ENCODE measurements at places on chromosomes 11 and 22.

GRCh38 chr11:832529-833113 lies at the start of gene CD151:
CD151 (plus strand) TSS chr11:832952; CDS start chr11:836070, 3,118 bp downstream.
- peak; percentile 57 for DNase-seq

- DNase-seq, result peak; percentile 80
Measured at GRCh38 chr11:86172894-86173293, 71.7 kb upstream of the EED start.

DNA sequence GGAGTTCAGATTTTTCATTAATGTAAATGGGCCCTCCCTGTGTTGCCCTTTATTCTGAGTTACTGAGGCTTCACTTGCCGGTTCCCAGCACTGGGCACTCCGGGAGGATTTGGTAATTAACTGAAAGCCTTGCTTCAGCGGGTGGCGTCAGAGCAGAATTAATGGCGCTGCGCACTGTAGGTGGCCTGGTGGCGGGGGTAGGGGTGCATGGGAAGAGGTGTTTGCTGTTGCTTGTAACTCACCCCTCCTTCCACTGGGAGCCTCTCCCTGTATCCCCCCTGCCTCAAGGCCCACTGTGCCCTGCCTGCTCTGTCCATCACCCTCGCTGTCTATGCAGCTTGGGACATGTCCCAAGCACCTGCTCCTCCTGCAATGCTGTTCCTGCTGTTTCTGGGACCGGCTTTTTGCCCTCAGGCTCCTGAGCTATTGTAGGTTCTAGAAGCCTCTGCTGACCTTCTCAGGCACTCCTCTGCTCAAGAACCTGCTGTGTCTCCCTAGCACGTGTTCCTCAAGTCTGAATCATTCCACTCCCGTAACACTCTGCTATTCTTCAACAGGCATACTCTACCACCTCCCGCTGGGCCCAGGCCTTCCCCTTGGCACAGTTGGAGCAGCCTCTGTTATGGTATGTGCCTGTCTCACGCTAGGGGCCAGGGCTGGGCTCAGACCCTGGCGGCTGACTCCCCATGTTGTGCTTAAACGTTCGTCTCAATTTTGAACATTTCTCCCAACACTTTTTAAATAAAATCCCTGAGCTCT lies 24.4 kb downstream of the ARHGAP8 start:
- DNase-seq, result no peak

DNA sequence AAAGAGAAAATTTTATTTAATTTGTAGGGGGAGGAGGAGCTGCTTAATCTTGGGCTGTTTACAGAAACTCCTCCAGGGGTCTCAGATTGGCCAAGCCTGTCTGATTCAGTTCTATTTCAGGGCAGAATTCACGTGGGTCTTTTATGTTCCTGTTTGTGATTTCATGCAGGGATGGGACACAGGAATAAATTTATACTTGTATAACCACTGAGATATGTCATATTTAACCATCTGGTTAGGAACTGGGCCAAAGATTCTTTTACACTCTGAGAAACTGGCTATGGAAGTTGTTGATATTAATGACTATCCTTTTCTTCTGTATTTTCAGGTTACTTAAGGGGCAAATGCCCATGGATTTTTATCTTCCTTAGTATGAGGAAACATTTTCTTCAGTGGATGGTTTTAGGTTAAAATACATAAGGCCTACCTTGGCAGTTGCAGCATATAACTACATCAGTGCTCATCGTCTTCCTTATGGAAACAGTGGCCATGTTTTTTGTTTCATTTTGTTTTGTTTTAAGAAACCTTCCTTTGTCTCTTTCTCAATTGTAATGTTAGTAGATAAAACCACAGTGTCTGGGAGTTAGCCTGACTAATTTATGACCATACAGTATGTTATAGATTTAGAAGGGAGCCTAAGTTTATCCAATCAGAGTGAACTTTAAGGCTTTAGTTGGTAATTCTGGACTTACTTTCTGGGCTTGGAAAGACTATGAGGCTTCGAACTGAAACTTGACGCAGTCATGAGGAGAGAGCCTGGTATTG lies 132.4 kb upstream of the ANO3 start:
- DNase-seq, result peak; percentile 83

GRCh38 chr11:2192435-2192834 lies 20.8 kb upstream of the TH start:
- no peak for DNase-seq

GRCh38 chr11:107505647-107506225 lies 48.1 kb upstream of the CWF19L2 start:
- DNase-seq, result no peak

DNA sequence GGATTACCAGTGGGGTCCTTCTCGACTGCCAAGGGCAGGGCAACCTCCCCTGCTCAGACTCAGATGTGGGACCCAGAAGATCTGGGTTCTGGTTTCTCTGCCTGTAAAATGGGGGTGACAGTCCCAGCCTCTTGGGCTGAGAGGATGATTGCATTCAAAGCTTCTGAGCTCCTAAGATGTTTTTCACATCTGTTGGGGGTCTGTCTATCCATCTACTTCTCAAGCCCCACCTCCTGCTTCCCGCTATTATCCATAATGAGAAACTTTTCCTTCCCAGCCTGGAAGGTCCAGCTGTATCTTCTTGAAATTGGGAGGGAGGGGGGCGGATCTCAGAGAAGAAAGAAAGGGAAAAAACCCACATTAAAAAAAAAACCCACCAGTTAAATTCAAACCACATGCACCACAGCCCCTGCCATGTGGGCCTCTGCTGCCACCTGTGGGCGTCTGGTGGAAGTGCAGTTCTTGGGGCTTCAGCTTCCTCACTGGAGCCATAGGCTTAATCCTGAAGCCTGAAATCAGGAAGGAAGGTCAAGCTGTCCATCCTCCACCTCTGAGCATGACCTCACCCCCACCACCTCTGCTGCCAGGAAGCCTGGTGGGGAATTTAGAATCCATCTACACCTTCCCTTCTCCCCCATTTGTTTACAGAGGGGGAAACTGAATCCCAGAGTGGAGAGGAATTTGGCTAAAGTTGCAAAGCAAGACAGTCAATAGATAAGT lies 27.3 kb downstream of the ARHGEF17 start:
- DNase-seq, result no peak

DNA sequence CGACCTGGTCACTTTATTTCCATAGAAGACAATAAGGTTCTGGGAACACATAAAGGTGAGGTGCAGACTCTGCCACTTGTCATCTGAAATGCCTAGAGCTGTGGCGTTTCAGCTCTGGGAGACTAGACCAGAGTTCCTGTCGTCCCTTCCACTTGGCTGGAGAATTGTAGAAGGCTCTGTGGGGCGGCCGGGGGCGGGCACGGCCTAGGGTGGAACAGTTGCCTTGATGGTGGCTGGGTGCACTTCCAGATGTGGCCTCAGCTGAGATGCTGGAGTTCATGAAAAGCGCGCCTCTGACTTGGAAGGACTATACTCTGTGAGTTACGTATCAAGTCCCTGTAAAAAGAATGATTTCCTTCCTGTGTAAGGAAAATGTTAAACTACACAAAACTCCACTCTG lies 16.8 kb downstream of the TRMU start:
- no peak for DNase-seq

GRCh38 chr11:130431801-130432200 lies 3.4 kb upstream of the ADAMTS8 start:
- DNase-seq, result peak; percentile 34

- no peak for DNase-seq
Measured at GRCh38 chr11:94630221-94630620, 63.1 kb downstream of the PIWIL4 start.

DNA sequence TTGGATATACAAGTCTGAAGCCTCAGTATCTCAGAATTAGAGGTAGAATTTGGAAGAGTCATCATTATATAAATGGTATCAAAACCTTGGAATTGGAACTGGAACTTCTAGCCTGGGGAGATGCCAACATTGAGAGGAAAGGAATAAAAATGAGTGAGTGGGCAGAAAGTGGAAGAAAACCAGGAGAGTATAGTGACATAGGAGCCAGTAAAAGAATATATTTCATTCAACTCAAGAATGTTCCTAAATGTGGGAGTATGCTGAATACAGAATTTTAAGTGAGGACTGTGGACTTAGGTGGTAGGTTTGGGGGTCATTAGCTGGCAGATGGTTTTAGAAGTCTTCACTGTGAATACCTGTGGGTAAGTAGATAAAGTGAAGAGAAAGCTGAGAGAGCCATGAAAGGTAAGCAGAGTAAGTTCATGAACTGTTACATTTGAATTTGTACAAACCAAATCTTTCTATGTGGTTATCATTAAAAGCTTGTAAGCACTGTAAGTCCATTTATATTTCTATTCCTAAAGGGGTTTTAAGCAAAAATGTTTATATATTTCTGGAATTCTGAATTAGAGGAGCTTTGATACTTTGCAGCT lies 60.2 kb downstream of the PDHX start:
- no peak for DNase-seq

GRCh38 chr22:37464181-37464580 lies 22.0 kb downstream of the MFNG start:
- no peak for DNase-seq

GRCh38 chr22:42050641-42051180 lies 19.9 kb downstream of the NAGA start:
- DNase-seq, result no peak

GRCh38 chr22:35517769-35518530 lies 22.7 kb upstream of the RASD2 start:
- no peak for DNase-seq

DNA sequence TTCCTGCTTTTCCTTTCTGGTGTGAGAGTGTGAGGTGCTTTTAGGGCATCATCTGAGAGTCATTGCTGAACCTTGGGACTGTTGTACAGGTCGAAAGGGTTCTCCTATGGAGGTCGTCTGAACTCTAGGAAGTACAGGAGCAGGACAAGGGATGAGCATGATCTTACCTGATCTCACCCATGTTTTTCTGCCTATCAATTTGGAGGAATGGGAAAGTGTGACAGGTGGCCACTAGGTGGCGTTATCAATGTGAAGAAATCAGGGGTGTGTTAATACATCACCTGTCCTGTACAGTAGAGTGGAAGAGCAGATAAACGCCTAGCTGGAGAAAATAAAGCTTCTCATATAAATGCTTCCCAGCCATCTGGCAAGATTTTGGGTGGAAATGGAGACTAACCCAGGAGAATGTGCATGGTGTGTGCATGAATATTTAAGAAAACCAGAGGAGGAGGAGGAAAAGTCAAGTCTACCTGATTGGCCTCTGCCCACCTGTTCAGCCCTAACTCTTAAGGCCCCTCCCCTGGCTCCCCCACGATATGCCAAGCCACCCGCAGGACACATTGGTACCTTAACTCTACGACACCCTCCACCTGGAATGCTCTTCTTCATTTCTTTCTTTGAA lies 72.0 kb upstream of the NARS2 start:
- DNase-seq, result peak; percentile 25

GRCh38 chr11:113521737-113522517 lies 46.7 kb upstream of the DRD2 start:
- no peak for DNase-seq

DNA sequence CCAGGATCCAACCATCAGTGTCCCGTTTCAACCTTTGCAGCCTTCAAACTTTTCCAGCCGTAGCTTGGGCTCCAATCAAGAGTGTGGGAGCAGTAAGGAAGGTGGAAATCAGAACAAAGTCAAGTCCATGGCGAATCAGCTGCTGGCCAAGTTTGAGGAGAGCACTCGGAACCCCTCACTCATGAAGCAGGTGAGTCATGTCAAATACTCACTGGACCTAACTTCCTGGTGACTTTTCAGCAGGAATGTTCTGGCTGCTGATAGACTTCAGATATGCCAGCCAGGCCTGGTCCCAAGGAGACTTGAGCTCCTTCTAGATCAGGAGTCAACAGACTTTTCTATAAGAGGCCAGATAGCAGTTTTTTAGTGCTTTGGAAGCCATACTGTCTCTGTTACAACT lies 129.0 kb downstream of the MICAL2 start:
- no peak for DNase-seq

DNA sequence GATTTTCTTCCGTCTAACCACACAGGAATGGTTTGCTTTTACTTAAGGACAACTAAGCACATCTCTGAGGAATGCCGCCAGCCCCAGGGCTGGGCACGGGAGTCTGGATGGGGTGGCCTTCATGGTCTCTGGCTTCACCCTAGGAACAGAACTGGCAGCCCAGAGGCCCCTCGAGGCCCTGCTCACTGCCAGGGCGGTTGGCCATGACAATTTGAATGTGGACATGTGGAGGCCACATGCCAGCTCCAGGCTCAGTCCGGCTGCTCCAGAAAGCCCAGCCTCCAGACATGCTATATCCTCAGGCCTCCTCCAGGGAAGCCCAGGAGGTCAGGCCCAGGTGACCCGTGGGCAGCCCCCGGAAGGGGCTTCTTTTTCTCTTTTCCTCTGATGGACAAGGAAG lies 84.0 kb upstream of the FGF3 start:
- no peak for DNase-seq

DNA sequence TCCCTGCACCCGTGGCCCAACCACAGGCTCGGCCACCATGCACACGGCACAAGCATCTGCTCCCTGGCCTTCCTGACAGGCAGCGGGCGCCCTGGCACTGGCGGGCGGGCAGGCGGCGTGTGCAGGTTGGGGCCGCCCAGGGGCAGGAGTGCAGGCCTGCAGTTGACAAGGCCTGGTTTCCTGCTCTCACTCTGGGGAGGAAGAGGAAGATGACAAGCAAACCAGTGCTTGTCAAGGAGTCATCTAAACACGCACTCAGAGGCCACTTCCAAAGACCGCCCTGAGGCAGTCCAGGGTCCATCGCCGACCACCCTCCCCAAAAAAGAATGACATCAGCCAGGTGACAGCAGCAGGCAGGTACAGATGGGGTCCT lies 65.3 kb upstream of the LINC01488 start:
- DNase-seq, result no peak

GRCh38 chr11:100793525-100793924 lies 106.4 kb downstream of the ARHGAP42 start:
- peak; percentile 24 for DNase-seq

GRCh38 chr11:93942176-93942575 lies 79.0 kb upstream of the HEPHL1 start:
- DNase-seq, result no peak

DNA sequence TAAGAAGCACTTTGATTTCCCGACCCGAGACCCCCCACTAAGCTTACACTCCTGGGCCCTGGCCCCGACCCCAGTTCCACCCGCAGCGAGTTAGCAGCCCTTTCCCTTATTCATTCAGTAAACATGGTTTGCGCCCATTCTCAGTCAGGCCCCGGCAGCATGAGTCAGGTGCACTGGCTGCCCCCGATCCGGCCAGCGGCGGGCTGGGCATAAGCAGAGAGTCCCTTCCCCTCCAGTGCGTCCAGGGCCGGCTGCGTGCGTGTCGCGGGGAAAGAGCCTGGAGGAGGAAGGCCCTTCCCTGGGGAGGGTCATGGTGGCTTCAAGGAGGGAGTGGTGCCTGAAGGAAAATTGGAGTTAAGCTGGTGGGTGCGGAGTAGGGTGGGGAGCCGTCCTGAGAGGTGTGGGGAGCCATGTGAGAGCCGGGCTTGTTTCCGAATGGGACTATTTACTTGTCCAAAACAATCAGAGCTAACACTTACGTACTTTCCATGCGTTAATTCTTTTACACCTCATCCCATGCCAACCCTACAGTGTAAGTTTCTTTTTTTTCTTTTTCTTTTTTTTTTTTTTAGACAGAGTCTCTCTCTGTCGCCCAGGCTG lies 657 bp downstream of the IGHMBP2 start:
- peak; percentile 31 for DNase-seq

DNA sequence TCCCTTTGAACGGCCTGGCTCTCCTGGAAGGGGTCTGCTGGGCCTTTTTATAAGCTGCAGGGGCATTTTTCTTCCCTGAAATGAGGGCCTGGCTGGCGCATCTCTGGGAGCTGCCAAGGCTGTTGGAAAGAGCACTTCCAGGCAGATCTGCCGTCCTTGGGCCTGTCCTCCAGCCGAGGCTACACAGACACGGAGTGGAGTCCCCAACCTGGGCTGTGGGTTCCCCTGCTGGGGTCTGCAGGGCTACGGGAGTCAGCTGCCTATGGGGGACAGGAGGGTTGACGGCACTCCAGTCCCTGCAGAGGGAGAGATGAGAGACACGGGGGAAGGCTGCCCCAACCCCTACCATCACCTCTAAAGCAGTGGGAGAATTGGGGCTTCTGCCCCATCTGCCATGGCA lies 606.6 kb downstream of the TBC1D22A start:
- no peak for DNase-seq

Measured in iris pigment epithelial cell (primary cell).